ENCODE measurements at places on chromosomes 2 and 18.

GRCh38 chr2:107002735-107003134 lies 116.8 kb upstream of the ST6GAL2 start:
- DNase-seq = no peak

GRCh38 chr2:104443145-104443544 lies 410.8 kb upstream of the POU3F3 start:
- DNase-seq = no peak

DNA sequence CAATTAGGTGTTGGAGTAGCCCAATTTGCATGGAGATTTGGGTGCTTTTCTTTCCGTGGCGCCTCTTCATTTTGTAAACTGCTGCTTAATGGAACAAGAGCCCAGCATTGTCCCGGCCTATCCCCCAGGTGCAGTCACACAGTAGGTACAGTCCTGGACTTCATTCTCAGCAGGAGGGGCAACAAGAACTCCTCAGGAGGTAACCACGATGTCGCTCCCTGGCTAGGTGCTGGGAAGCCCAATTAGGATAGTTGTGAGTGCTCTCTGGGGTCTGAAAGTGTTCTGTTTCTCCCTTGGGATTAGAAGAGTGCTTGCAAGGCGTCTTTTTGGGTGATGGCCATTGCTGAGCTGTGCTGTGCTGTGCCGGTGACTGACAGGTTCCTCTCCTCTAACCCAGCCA lies 53.8 kb downstream of the CABLES1 start:
- DNase-seq = no peak

- DNase-seq = peak; percentile 17
These were observed 27.8 kb downstream of the CRACDL start for GRCh38 chr2:98907966-98908905.

- no peak for DNase-seq
These were observed 39.8 kb downstream of the TMEM18 start for GRCh38 chr2:637406-637776.

GRCh38 chr2:174635015-174635593 lies 37.5 kb upstream of the WIPF1 start:
- DNase-seq = no peak

DNA sequence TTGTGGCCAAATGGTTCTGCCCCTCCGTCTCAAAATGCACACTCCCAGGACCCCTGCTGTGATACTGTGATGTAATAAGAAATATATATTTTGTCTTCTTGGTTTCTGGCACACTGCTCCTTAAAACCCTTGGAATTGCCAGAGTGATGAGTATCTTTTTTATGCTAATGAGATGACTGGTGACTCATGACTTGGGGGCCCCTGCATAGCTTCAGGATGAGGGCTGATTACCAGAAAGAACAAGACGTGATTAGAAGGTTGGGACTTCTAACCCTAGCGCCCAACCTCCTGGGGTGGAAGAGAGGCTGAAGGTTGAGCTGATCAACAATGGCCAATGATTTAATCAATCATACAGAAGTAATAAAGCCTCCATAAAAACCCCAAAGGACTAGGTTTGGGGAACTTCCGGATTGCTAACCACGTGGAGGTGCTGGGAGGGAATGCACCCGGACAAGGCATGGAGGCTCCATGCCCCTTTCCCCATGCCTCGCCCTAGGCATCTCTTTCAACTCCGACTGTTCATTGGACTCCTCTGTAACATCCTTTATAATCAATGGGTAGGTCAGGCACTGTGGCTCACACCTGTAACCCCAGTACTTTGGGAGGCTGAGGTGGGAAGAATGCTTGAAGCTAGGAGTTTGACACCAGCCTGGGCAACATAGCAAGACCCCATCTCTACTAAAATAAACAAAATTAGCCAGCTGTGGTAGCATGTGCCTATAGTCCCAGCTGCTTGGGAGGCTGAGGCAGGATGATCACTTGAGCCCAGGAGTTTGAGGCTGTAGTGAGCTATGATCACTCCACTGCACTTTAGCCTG lies 89.1 kb downstream of the HS1BP3 start:
- DNase-seq = no peak

- DNase-seq = no peak
These were observed 31.6 kb downstream of the B3GNT2 start for GRCh38 chr2:62227386-62228075.

- peak; percentile 36 for DNase-seq
These were observed 51.7 kb downstream of the GFPT1 start for GRCh38 chr2:69335311-69335710.

DNA sequence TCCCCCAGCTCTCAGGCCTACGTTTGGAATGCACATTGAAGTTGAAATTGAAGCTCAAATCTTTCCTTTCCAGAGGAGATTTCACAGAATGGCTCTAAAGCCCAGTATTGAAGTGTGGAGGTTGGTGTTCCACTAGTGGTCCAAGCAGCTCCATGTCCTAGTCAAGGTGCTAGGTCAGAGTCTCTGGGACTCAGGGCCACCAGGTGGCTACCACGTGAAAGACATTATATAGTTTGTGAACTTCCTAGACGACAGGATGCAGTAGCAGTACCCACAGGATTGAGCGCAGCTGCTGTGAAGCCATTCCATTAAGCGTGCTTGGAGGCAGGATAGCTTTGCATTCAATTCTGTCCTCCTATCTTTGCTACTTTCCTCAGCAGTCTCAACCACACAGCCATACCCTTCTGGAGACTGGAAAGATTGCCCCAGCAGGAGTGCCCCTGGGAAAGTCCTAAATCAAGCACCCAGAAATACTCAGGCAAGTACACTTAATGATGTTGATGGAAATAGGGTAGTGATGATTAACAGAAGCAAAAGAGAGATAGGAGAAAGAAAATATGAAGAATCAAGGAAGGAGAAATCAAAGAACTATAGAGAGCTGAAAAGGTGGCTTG lies 4.7 kb upstream of the TGFA start:
- no peak for DNase-seq

GRCh38 chr2:238291550-238292281 lies 3.3 kb upstream of the PER2 start:
- DNase-seq = no peak

GRCh38 chr2:110114831-110115255 lies 779 bp downstream of the MALL start:
- peak; percentile 27 for DNase-seq

DNA sequence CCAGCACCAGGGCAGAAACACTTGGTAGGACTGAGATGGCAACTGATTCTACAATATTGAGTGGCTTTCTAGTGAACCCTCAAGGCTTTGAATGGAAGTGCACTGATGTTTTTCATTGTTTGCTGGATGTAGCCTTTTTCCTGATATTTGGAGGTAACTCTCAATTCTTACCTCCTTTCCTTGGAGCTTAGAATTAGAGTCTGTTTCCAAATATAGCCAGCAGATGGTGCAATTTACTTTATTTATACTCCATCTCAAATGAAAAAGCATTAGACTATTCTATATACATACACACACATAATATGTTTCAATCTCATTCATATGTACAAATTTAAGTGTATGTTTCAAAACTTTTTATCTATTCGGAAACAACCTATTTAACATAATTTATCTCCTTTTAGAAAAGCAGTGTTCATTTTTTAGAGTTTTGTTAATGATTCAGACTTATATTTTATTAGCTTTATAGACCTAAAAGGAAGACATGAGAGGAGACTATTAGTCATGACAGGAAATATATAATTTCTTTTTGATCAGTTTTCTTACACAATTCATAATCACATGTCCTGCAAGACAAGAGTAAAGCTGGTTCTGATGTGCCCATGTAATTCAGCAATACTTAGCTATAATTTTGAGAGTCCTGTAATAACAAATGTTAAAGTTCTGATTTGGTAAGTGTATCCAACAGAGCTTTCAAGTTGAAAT lies 124.8 kb downstream of the NUP35 start:
- no peak for DNase-seq

DNA sequence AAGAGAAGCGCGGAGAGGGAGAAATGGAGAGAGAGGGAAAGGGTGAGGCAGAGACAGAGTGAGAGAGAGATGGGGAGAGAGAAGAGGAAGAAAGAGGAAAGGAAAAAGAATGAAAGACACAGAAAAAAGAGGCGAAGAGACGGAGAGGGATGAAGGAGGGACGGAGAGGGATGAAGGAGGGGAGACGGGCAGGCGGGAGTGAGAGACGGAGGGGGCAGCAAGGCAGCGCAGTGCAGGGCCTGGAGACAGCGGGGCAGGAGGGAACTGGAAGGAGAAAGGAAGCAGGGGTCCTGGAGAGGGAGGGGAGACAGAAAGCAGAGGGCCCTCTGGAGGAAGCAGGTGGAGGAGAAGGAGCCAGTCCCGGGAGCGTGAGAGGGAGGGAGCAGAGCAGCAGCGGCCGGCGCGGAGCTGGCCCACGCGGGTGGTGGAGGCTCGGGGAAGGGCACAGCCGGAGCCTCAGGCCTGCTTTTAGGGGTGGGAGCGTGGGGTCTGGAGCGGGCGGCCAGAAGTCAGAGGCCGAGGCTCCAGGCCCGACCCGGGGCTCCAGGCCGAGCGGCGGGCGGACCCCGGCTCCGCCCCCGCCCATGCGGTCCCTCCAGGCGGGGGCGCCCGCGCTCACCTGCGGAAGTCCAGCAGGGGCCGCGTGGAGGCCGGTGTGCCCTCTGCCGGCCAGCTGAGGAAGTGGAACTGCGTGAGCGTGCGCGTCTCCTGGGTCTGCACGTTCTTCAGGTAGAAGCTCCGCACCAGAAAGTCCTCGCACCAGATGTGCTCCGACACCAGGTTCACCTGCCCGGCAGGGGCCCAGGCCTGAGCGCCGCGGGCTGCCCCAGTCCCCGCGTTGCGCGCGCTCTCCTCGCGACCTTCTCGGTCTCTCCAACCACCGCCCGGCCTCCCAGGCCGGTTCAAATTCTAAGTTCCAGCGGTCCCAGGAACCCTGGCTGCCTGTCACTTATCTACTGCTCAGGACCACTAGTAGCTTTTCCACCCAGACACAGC lies 14.5 kb downstream of the PTPRN start:
- peak; percentile 97 for DNase-seq

- DNase-seq = no peak
These were observed 54.9 kb downstream of the R3HDM1 start for GRCh38 chr2:135586148-135586547.

- DNase-seq = no peak
These were observed 4.7 kb downstream of the SEPTIN2 start for GRCh38 chr2:241320394-241320793.

DNA sequence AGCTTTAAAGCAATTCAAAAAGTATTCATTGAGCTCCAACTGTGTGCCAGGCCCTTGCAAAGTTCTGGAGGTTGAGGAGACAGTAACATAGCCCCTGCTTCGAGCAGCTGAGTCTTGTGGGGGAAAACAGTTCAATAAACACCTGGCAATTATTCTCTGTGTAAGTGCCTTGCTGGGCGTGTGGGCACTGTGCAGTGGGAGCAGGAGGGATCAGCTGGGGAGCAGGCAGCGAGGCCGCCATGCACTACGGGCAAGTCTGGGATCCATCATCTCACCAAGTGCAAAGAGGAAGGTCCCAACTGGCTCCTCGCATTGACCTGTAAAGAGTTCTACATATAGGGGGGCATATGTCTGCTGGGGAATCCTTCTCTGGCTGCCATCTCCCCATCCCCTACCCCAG lies 342.2 kb upstream of the HS6ST1 start:
- no peak for DNase-seq

DNA sequence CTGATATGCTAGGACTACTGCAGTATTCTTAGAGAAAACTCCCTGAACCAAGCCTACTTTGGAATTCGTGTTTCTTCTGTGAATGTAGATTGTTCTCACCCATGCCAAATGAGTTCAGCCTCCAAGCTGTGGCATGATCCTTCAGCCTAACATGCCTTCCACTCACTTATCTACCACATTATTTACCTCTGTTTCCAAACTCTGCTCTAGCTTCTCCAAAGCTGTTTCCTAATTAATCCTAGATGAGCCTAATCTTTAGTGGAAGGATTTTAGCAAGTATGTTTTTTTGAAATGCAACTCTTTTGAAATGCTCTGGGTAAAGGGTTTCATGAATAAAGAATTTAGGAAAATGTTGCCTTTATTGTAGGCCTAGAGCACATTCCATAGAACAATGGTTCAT lies 152.9 kb upstream of the MMADHC start:
- no peak for DNase-seq

GRCh38 chr2:66691031-66691965 lies 256.4 kb downstream of the MEIS1 start:
- peak; percentile 63 for DNase-seq

DNA sequence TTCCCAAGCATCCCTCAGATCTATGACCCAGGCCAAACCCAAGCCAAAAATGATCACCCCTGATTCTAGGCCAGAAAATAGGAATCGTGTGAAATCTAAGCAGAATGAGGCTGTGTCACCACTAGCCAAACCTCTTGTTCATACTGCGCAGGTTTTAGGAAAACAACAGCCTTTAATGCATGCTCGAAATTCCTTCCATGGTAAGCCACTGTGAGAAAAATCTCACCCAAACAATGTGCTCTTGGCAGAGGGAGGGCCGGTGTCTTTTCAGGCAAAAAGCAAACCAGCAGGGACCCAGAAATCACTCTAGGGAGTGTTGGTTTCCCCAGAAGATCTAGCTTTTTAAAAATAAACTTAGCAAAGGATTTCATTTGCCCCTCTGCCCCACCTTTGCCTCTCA lies 71.2 kb upstream of the FOSL2 start:
- no peak for DNase-seq
